ENCODE measurements at places on chromosomes 3 and 15. TPM values are rescaled to one million over a fixed set of nuclear protein-coding genes. Genes with fewer than 3 reads are reported as not detected.

- no peak for DNase-seq
Observed at GRCh38 chr3:197021729-197022404, 7.8 kb downstream of the MELTF start.

GRCh38 chr3:42032693-42033349 lies 58.3 kb upstream of the TRAK1 start:
- DNase-seq: peak; percentile 78

GRCh38 chr15:90650956-90651689 lies 66.0 kb upstream of the BLM start:
- no peak for DNase-seq

GRCh38 chr3:128151758-128152274 lies 1.5 kb upstream of the EEFSEC start:
- DNase-seq: no peak

The TBL1XR1 gene
- 118 TPM for total RNA-seq

- DNase-seq: no peak
Observed at GRCh38 chr3:13888576-13888975, 8.7 kb upstream of the WNT7A start.

- no peak for DNase-seq
Observed at GRCh38 chr3:108022256-108023150, 68.3 kb downstream of the CD47 start.

The CACNA2D2 gene
- total RNA-seq: not detected

DNA sequence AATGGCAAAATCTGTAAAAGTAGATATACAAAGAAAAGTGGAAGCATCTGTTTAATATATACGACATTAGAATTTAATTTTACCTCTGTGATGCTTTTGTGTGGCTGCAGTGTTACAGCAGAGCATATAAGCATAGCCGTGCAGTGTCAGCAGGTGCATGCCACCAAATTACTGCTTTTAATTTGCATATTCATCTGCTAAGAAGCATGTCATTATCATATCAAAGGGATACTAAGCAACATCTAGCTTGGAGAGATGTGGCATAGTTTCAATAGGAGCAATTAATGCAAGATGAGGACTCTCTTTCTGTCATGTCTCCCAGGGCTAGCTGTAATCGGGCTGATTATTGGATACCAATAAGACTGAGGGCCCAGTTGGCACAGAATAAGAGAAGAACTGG lies 214.4 kb upstream of the SOX2 start:
- DNase-seq: no peak

- no peak for DNase-seq
Observed at GRCh38 chr3:82676356-82677026, 915.0 kb upstream of the GBE1 start.

DNA sequence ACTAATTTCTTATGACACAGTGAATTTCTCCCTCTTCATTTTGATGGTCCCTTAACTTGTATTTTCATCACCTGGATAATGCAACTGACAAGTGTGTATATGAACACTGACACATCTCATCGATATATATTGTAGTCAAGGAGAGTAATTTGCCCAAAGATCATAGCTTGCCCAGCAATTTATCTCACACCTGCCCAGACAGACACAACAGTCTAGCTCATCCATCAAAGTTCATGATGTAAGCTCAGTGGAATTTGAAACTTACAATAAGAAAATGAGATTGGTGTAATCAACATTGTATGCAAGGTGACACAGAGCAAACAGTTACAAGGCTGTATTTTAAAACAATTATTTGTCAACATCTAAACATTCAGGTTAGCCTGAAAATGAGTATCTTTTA lies 805.8 kb downstream of the NAALADL2 start:
- no peak for DNase-seq

GRCh38 chr3:196263819-196264218 lies 23.7 kb downstream of the PCYT1A start:
- no peak for DNase-seq

The TRH gene
- total RNA-seq: not detected

GRCh38 chr3:52730681-52731080 lies 24.8 kb downstream of the SPCS1 start:
- no peak for DNase-seq

The IGF2BP2 gene
- total RNA-seq: 17.7 TPM

The GOLGA8K gene
- not detected for total RNA-seq

DNA sequence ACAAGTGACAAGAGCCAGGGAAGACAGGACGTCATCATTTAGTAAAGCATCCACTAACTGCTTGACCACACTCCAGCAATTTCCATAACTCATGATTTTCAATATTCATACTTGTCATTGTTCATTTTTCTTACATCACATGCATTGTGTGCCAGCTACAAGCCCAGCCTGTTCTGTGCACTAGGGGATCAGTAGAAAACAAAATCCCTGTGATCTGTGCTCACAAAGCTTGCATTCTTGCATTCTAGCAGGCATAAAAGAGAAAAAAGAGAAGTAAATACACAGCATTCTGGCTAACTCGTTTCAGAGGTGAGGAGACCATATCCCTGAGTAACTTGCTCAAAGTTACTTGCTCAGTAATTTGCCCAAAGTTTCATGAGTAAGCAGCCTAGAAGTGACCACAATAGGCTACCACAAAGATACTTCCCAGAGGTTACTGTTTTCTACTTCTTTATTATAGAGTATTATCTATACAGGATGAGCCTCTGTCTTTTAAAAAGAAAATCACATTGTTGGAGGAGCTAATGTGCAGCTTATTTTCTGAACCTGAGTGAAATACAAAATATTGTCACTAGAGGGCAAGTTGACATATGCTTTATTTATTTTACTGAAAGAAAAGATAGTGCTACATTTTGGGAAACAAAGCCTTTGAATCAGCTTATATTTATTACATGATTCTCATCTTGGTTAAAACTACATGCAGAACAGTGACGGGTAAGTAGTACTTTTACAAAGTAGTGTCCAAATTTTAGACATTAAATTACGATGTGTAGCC lies 701.4 kb upstream of the LMCD1 start:
- no peak for DNase-seq
